ENCODE measurements at places on chromosomes 12 and 14.

GRCh38 chr12:810671-811415, 58.5 kb downstream of the WNK1 start:
- peak; percentile 27 for DNase-seq

GRCh38 chr14:94582199-94582750, 1.0 kb downstream of the SERPINA5 start:
- no peak for DNase-seq

DNA sequence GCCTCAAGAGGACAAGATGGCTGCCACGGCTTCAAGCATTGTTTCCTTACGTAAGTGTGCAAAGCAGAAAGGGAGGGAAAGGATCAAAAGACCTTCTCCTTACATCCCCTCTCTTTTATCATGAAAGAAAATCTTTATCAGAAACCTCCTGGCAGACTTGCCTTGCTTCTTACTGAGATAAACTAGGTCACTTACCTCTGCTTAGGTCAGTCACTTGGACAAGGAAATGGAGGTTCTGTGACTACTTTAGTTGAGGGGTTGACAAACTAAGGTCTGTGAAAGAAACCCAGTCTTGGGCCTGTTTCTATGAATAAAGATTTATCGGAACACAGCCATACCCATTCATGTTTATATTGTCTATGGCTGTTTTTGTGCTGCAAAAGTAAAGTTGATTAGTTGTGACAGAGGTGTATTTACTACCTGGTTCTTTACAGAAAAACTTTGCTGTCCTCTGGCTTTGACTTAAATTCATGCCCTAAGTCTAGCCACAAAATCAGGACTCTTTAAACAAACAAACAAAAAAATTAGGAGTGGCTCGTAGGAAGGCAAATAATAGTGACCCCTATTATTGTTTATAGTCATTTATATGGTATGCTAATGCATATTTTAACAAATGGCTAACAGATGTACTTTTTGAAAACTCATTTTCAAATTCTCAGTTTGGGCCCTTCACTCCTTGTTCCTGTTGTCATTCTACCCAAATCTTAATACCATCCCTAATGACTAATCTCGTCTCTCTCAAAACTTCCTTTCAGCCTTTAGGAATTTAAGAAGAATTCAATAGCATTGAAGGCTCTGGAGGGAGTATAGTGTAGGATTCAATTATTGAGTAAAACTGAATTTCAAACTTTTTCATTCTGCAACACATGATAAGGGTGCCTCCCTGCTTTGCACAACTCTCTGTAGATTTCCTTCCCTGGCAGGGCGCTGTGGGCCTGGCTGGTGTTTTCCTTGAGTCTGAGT, 42.0 kb upstream of the ATP2B1 start:
- DNase-seq: no peak

DNA sequence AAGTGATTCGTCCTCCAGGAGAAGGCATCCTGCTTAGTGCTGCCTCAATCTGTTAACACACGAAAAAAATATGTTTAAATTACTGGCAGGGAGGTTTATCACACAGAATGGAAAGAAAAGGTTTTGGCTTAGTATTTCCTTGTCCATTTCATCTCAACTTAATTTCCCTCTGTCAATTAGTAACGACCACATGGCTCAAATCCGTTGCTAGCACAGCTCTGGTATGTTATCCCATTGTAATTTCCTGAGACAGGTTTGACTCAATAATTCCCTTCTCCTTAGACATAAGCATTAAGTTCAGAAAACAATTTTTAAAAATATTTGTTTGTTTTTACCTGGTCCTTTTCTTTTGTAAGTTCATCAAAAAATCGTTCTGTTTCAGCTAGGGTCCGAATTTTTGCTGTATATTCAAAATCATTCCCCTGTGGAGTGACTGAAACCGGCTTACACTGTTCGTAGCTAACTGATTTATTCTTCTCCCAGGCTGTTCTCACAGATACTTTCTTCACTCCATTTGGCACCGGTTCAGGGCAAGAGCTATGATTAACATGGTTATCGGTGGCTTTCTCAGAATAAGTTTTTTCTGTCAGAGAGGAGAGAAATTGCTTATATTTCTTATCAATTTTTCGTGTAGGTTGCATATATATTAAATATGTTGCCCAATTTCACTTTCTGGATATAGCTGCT, 10.1 kb upstream of the PITPNM2 start:
- DNase-seq: no peak

DNA sequence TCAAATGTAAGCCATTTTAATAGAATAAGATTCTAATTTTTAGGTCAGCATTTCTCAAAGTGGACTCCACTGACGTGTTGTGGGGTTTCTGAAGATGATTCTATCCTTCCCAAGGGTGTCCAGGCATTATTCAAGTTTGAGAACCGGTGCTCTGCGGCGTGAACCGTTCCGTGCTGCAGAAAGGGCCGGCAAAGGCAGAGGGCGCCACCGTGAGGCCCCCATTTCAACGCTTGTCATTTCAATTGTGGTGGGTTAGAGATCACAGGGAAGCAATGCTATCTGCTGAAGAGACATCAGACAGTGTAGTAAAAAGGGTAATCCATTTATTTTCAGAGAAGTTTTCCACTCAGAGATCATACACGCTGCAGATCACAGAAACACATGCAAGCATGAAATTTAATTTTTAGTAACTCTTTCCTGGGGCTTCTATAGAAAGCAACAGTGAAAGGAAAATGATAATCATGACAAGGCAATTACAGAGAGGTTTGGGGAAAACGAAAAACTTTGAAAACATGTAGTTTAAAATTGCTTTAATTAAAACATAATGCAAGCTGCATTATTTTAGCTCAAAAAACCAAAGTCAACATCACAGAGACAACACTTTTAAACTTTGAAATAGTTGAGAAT, 201.7 kb downstream of the EXOC5 start:
- DNase-seq: no peak

DNA sequence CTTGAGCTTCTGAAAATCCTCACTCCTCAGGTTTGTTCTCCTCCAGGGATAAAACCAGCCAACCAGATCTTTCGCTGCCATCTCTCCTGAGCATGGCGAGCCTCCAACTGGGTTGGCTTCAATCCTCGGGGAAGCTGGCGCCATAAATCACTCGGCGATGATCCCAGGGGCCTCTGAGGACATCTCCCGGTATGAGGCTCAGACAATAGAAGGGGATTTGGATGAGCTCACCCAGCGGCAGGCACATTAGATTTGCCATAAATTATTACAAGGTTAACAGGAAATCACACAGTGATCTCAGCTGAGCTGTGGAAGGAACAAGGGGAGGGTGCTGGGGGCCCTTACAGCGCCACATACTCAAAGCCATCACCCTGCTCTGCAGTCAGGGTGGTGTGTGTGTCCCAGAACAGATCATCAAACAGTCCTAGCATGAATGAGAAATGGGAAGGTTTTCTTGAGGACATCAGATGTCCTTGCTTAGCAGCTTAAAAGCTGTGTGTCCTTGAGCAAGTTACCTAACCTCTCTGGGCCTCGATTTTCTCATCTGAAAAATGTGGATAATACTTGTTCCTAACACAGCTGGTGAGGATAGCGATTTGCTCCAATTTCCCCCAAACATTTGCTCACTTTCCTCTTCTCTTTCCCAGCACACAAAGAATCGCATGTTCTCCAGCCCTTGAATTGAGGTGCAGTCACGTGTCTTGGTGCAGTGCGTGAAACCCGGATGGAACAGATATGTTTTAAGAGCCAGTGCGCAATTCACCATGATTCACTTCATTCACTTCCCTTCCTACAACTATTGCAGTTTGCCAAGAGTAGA, 142.8 kb downstream of the SCARB1 start:
- no peak for DNase-seq

- no peak for DNase-seq
Measured at GRCh38 chr12:81809829-81810595, 50.9 kb upstream of the PPFIA2 start.

DNA sequence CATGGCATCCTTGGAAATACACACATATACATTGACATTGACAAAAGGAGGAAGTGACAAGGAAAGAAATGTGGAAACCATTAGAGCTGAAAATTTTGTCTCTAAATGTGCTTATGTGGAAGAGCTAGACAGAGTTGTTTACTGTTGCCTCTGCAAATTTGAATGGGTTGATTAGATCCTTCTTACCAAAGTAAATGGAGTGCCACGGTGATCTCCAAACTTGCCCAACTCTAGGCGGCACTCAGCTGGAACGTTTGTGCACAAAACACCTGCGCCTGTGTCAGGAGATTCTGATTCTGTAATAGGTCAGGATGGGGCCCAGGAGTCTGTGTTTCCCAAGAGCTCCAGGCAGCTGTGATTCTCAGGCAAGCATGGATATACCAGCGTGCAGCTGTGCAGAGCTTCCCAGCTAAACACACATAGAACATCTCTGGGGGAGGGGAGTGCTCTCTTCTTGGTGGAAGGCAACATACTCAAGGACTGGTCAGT, 77.8 kb upstream of the BDKRB2 start:
- DNase-seq: no peak

- DNase-seq: no peak
Measured at GRCh38 chr12:131919366-131920156, 9.5 kb upstream of the PUS1 start.

- DNase-seq: no peak
Measured at GRCh38 chr12:128265566-128265965, 1.4 kb upstream of the TMEM132C start.

DNA sequence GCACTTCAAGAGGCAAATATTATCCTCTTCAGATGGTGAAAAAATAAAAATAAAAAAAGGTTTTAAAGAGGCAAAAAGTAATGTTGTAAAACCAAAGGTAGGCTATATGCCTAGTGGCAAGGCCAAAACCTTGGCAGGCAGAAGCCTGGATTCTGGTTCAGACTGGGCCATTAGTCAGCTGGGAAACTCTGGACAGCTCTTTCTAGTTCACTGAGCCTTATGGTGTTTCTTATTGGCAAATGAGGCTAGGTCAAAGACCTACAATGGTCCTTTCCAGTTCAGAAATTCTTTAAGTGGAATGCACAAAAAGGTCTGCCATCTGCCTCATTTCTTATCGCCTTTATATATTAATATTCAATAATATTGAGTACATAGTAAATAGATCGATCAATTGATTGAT, 44.6 kb downstream of the PTPRB start:
- no peak for DNase-seq

GRCh38 chr14:59265808-59266207, 77.3 kb downstream of the DAAM1 start:
- DNase-seq: peak; percentile 23

DNA sequence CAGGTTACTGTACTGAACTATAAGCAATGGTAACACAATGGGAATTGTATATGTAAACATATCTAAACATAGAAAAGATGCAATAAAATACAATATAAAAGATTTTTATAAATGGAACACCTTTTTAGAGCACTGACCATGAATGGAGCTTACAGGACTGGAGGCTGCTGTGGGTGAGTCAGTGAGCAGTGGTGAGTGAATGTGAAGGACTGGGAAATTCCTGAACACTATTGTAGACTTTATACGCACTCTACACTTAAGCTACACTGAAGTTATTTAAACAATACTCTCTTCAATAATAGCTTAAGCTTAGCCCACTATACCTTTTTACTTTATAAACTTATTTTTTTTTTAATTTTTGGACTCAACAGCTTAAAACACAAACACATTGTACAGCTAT, 313.5 kb downstream of the KCNC2 start:
- no peak for DNase-seq

- no peak for DNase-seq
Measured at GRCh38 chr12:49220972-49221371, 32.1 kb upstream of the TUBA1A start.

GRCh38 chr12:104672501-104673265, 215.9 kb downstream of the CHST11 start:
- DNase-seq: no peak

- no peak for DNase-seq
Measured at GRCh38 chr12:47223848-47224213, 144.1 kb upstream of the AMIGO2 start.

GRCh38 chr12:128606051-128606450, 217.7 kb downstream of the SLC15A4 start:
- DNase-seq: no peak
